ENCODE measurements at places on chromosomes 13 and 19. TPM values are rescaled to one million over a fixed set of nuclear protein-coding genes. Genes with fewer than 3 reads are reported as not detected.

GRCh38 chr19:3695986-3696659, 4.1 kb downstream of the PIP5K1C start:
- H3K4me3 ChIP-seq: no peak overlapping the region
- DNase-seq: no peak
- H3K27me3 ChIP-seq: no peaks in the 10 kb centered on the region
- H3K4me1 ChIP-seq: peaks cover 3% of the 10 kb centered on the region
- H3K36me3 ChIP-seq: no peaks in the 10 kb centered on the region
- no peak overlapping the region for H3K27ac ChIP-seq

- no peak for DNase-seq
- H3K4me3 ChIP-seq: peak overlapping the region; percentile 15
- H3K27me3 ChIP-seq: peaks cover 8% of the 10 kb centered on the region
- no peaks in the 10 kb centered on the region for H3K36me3 ChIP-seq
- H3K27ac ChIP-seq: no peak overlapping the region
- H3K4me1 ChIP-seq: no peaks in the 10 kb centered on the region
These were observed 48.2 kb upstream of the PEPD start for GRCh38 chr19:33569821-33570220.

- H3K27me3 ChIP-seq: no peaks in the 10 kb centered on the region
- no peak overlapping the region for H3K27ac ChIP-seq
- DNase-seq: no peak
These were observed 68.3 kb upstream of the NPAS1 start for GRCh38 chr19:46951171-46951986.

DNA sequence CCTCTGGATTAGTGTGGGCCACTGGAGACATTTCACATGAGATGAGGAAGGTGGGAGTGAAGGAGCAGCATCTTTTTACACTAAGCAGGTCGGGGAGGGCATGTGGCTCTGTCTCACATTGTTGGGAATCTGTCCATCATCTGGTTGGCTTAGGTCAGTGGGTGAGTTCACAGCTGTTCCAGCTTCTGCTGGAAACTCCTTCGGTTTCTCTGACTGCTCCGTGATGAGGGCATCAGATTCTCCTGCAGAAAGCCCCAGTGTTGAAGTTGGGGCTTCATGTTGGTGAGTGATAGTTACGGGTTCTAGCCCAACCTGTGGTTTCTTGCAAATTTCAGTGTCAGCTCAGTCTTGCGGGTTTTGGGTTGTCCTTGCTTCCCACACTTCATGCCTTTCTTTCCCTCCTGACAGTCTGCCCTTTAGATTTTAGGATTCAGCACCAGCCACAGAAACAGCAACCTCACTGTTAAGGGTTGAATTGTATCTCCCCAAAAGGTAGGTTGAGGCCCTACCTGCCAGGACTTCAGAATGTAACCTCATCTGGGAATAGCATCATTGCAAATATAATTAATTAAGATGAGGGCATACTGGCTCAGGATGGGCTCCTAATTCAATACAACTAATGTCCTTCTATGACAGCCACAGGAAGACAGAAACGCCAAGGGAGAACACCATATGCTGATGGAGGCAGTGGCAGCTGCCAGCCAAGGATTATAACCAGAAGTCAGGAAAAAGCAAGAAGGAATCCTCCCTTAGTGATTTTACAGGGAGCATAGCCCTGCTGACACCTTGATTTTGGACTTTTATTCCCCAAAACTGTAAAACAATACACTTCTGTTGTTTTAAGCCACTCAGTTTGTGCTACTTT, 7.6 kb upstream of the ALOX5AP start:
- H3K27me3 ChIP-seq: no peaks in the 10 kb centered on the region
- no peak for DNase-seq
- H3K27ac ChIP-seq: no peak overlapping the region
- no peaks in the 10 kb centered on the region for H3K36me3 ChIP-seq

DNA sequence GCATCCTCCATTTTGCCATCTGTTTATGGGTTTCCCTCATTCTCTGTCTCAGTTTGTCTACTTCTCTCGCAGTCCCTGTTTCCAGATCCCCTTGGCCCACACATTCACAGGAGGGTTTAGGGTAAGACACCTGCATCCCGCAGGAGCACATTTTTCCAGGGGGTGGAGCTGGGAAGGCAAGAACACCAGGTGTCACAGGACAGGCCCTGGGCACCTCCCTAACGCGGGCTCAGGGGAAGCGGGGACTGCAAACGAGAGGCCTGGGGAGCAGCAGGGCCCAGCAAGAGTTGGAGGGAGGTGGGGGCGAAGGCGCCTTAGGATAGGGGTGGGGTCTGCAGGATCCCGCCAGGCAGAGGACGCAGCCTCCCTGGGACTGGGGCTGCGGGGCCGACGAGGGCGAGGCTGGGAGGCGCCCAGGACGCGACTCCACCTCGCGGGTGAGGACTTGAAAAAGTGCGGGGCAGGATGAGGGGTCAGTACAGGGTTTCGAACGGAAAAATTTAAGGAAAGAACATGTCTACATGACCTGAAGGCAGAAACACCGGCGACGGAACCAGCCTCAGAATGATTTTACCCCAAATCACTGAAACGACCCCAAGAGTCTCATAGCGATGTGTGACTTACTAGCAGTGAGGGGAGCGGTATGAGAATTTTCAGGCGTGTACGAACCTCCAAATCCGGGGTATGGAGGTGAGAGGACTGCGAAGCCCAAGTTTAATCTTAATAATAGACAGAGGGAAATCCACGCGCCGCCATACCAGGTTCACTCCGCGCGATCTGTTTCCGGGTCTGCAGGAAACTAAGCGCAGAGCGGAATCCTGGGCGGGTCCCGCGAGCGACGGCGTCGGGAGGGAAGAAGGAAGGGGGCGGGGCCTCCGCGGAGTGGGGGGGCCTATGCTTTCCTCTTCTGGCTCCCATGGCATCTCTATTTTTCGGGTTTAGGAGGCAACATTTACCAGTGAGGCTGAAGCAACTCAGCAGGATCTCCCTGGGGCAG, 7.1 kb upstream of the ERVV-2 start:
- H3K4me3 ChIP-seq: peak overlapping the region; percentile 58
- no peaks in the 10 kb centered on the region for H3K27me3 ChIP-seq
- no peaks in the 10 kb centered on the region for H3K36me3 ChIP-seq
- no peaks in the 10 kb centered on the region for H3K4me1 ChIP-seq
- no peak overlapping the region for H3K27ac ChIP-seq
- DNase-seq: no peak

GRCh38 chr13:97139691-97140090, 82.4 kb upstream of the MBNL2 start:
- H3K27ac ChIP-seq: no peak overlapping the region
- no peak overlapping the region for H3K4me3 ChIP-seq
- H3K27me3 ChIP-seq: no peaks in the 10 kb centered on the region
- peaks cover 3% of the 10 kb centered on the region for H3K4me1 ChIP-seq
- no peaks in the 10 kb centered on the region for H3K36me3 ChIP-seq

Gene DHDH
- total RNA-seq: not detected

Gene CEACAM19
- total RNA-seq: 0.96 TPM

Gene PGLYRP1
- total RNA-seq: not detected

Data from breast epithelium (tissue), 4 donors.